ENCODE measurements at places on chromosomes 7 and 10.

- DNase-seq = no peak
Measured at GRCh38 chr10:103278537-103278823, 1.5 kb downstream of the INA start.

DNA sequence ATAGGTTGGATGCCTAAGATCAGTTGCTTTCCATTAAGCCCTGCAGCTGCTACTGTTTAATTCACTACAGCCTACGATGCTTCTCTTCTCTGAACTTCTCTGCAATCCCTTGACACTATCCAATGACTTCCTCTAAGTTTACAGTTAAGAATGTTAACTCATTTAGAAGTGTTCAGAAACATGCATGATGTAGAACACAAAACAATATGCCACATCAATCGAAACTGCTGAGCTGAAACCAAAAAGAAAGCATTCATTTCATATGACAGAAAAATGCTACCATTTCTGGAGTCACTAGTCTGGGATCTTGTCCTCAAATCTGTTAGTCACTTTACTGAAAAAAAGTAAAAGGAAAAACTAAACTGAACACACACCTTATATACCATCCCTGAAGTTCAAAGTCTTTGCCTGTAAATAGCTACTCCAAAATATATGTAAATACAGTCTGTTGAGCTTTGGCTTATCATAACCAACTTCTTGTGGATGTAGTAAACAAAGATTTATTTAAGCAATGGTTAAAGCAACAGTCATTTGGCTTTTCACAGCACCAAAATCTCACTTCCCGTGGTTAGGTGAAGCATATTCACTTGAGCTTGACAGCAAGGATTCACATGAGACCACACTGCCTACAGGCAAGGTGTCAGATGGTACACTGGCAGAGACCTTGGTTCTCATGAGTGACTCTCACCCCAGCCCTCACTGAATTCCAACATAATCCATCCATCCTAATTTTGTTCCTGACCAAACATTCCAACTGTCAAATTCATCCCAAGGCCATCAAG, 187.0 kb downstream of the PPP1R17 start:
- no peak for DNase-seq

GRCh38 chr7:112118581-112119566, 87.3 kb downstream of the DOCK4 start:
- no peak for DNase-seq

- no peak for DNase-seq
Measured at GRCh38 chr7:38699471-38699870, 68.3 kb upstream of the AMPH start.

DNA sequence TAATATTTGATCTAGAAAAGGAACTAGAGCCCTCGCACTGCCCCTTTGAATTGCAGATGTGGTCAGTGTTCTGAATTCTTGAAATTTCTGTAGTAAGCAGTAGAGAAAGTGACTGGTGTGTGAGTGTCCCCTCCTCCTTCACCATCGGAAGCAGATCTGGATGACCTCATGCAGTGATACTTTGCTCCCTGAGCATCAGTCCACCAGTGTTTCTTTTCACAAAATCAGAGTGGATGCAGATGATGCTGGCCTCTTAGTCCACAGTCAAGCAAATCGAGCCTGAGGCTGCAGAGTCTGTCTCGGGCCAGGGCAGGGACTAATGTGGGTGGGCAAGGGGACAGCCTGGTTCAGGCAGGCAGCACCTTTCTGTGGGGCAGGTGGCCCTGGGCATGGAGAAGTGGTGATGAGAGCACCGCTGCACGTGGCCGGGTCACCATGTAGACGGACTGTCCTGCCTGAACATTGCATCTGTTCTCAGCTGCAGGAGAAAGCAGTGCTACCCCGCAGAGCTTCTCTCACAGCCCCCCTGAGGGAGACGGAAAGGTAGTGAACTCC, 5.4 kb downstream of the INSIG1 start:
- DNase-seq = no peak

- DNase-seq = no peak
Measured at GRCh38 chr10:101158459-101159058, 27.5 kb downstream of the TLX1 start.
